ENCODE measurements at places on chromosomes 3 and 15. TPM values are rescaled to one million over a fixed set of nuclear protein-coding genes. Genes with fewer than 3 reads are reported as not detected.

FAM131A gene
- 3.5 TPM for total RNA-seq

EAF2 gene
- total RNA-seq, result 5.7 TPM

TM6SF1 gene
- 2.1 TPM for total RNA-seq

GRCh38 chr15:65383456-65383855, 5.7 kb upstream of the IGDCC3 start:
- no peaks in the 10 kb centered on the region for H3K27me3 ChIP-seq
- H3K4me1 ChIP-seq, result peaks cover 12% of the 10 kb centered on the region
- H3K4me3 ChIP-seq, result no peak overlapping the region
- no peaks in the 10 kb centered on the region for H3K36me3 ChIP-seq
- H3K27ac ChIP-seq, result no peak overlapping the region

DNA sequence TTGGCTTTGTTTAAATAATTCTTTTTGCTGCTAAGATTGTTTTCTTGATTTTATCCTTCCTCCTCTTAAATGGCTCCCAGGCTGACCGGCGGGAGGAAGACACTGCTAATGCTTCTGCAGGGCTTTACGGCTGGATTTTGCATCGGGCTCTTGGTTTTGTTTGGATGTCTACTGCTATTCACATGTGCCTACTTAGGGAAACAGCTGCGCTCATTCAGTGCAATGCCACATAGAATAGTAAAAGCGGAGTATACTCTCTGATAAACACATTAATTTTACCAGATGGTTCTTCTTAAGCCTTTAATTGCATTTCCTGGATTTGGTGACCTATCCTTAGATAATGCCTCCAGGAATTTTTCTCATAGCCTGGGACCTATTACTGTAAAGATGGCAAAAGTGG, 146.6 kb downstream of the THSD4 start:
- peaks cover 4% of the 10 kb centered on the region for H3K36me3 ChIP-seq
- H3K27ac ChIP-seq, result no peak overlapping the region
- H3K27me3 ChIP-seq, result no peaks in the 10 kb centered on the region
- no peak for DNase-seq
- H3K4me1 ChIP-seq, result no peaks in the 10 kb centered on the region
- H3K4me3 ChIP-seq, result no peak overlapping the region

DNA sequence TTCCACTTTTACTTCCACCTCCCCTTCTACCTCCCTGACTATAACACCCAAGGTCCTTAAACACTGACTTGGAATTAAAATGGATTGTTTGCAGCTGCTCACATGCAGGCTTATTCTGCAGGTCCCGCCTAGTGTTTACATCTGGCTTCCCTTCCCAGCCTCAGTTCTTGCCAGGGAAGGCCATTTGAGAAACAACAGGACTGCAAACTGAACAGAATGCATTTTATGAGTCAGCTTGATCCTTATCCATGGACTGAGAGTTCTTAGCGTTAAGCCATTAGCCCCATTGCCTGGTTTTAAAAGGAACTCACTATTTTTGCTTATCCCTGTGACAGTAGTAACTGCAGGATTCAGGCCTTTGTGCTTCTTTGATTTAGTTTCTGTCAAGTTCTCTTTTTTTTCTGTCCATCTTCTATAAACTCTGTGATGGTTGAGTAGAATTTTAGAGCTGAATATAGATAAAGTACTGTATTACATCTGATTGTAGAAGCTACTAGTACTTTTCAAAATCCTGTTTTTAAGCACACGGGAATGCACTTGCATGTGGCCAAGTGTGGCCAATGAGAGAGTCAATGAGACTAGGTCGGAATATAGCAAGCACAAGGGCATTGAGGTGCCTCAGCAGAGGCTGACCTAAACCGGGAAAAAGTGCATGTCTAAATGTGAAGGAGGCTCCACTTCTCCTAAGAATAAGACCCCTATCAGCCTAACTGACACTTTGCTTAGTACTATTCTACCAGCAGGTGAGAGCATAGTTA, 106.4 kb downstream of the TUSC7 start:
- no peaks in the 10 kb centered on the region for H3K36me3 ChIP-seq
- DNase-seq, result no peak
- no peaks in the 10 kb centered on the region for H3K27me3 ChIP-seq
- no peak overlapping the region for H3K27ac ChIP-seq

DNA sequence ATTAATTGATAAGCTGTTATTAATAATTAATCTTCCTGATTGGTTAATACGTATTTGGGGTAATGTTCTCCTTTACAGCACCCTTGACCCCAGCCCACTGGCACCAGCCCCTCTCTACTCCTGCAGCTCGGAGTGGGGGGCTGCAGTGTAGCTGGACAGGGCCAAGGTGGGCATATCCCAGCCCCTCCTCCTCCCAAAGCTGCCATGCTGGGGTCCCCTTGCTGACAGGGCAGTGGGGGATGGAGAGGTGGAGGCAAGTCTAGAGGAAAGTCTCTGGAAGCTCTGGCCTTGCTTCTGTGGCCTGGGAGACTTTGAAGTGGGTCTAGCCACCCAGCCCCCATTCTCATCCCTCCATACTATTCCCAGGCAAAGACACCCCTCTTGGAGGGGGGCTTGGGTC, 35.8 kb downstream of the HCN4 start:
- no peaks in the 10 kb centered on the region for H3K4me1 ChIP-seq
- no peak overlapping the region for H3K4me3 ChIP-seq
- no peak overlapping the region for H3K27ac ChIP-seq
- H3K36me3 ChIP-seq, result no peaks in the 10 kb centered on the region
- no peaks in the 10 kb centered on the region for H3K27me3 ChIP-seq
- DNase-seq, result no peak

GRCh38 chr15:77347197-77347596, 72.7 kb downstream of the PEAK1 start:
- no peaks in the 10 kb centered on the region for H3K27me3 ChIP-seq
- no peaks in the 10 kb centered on the region for H3K36me3 ChIP-seq
- no peak overlapping the region for H3K27ac ChIP-seq
- no peak overlapping the region for H3K4me3 ChIP-seq

Measured in liver (tissue), 10 donors.